Urothelium cell line (cell line): ENCODE measurements at places on chromosomes 4 and X.

DNA sequence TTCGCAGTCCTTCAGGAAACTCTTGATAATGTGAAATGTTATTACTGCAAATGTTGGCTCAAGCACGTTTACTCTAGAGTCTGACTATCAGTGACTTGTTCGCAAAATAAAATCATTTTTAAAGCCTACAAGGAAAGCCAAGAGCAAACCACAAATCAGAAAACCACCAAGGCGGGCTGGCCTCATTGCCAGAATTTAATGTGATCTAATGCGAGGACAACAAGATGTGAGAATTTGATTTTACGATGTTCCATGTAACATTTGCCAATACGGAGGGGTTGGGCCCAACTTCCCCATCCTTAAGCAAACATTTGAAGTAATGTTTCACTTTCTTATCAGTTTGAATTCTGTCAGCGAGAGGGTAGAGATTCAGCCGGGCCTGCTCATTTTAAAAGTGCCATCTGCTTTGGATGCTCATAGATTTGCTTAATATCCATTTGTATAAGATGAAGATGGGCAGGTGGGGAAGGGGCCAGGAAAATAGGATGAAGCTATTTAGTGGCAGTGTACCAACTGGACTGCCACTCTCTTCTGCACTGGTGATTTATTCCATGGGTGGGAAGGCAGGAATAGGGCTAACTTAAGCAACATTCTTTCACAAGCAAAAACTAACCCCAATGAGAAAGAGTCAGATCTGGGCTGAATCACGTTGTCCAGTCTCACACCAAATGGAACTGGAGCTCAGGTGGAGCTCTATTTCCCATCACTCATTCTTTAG lies 225.3 kb downstream of the ANAPC10 start:
- DNase-seq = no peak

GRCh38 chr4:76072760-76073159 lies 1.7 kb upstream of the ART3 start:
- no peak for DNase-seq

DNA sequence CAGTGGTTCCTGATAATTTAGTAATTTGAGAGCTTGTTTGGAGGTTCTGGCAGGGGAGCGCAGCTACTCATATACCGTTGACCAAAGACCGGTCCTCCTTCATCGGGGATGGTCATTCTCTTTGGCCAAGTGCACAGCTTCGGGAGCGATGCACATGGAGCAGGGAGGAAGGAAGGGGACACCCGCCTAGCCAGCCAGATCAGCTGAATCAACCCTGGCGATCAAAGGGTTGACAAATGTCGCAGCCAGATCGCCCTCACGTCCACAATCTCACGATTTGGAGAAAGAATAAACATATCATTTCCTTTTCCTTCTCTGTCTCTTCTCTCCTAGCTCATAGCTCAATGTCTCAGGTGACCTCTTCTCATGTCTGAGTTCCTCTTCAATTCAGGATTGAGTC lies 11.1 kb downstream of the NDNF start:
- DNase-seq = no peak

GRCh38 chr4:121786221-121786620 lies 14.9 kb upstream of the EXOSC9 start:
- DNase-seq = no peak

DNA sequence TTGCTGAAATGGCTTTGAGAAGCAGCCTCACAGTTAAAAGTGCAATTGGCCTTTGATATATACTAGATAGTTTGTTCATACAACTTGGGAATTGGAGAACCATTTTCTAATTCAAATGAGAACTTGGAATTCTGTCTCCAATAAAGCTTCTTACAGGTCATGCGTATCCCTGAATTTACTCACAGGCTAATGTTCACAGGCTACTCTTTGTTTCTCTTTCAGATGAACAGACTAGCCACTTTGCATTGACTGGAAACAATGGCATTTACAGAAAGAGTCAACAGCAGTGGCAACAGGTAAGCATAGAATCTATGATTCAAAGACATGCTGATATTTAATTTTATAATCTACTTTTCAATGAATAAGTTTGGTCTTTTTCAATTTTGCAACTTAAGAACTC lies 13.5 kb downstream of the AFF1 start:
- DNase-seq = no peak

DNA sequence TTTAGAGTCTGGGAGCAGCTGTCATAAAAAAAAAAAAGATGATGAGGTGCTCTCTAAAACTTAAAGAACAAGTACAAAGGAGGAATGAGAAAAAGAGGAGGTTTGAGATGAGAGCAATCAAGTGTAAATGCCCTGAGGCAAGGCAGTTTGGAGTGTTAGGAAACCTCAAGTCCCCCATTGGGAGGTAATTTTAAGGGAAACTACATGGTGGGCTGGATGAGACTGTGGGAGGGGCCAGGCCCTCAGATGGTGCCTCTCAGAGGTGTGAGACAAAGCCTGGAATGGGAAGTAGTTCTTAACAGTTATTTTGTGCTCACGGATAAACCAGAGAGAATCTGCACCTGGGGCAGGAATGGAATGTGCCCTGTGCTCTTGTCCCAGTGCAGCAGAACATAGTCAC lies 1.9 kb upstream of the MAGEB3 start:
- DNase-seq = no peak

DNA sequence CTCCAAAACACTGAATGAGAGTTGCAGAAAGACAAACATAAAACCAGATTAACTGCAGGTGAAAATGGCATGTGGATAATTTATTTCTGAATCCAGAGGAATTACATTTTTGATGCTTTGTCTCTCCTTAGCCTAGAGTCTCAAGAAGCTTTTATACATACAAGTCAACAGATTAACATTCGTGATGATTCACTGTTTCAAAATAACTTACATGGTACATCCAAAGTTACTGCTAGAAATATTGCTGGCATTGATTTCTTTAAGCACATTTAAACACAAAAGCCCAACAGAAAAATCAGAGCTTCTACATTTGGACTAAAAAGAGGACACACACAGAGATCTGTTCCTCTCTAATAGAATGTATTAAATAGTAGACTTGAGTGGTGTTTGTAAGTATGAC lies 105.6 kb downstream of the AMELX start:
- no peak for DNase-seq

- DNase-seq = no peak
These were observed 279.5 kb upstream of the EMCN start for GRCh38 chr4:100797356-100797755.

DNA sequence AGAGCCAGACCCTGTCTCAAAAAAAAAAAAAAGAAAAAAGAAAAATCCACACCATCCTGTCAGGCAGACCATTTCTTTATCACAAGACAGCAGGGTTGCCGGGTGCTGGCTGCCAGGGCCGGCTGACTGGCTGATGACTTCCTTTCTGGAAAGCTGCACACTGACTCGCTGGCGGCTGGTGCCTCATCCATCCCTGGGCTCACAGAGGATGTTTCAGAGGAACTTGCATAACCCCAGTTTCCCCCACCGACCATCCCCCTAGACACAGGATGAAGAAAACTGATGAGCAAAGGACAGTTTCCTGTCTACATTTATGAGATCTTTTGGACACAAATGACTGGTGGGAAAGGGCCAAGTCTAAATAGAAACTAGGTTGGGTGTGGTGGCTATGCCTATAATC lies 14.1 kb downstream of the HPSE start:
- DNase-seq = no peak

DNA sequence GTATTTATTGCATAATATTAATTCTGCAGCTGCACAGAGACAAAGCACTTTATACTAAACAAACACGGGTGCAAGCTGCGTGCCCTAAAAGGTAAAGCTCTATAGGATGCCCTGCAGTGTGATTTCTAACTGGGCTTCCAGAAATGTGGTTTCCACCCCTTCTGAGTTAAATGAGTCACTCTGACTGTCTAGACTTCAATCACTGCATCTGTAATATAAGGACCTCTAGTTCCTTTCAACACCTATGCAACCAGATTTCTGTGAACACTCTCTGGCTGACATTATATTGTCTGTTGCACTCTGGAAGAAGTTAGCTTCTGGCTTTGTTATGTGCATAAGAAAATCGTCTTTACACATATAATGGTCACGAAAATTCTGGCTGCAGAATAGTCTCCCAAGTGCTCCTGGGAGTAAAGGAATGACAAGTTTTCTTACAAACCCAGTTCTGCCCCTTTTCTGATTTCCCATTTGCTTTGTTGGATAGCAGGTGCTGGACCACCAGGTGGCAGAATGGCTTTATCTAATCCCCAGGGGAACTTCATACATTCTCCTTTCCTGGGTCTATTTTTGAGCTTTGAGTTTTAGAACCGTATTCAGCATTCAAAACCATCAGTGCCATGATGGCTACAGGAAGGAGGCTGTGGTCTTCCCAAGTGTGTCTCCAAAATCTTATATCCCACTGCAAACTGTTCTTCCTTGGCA lies 842.2 kb downstream of the STIM2 start:
- peak; percentile 11 for DNase-seq

- DNase-seq = no peak
These were observed 324.7 kb downstream of the LDB2 start for GRCh38 chr4:16573739-16574138.
